CD4-positive, alpha-beta T cell treated with Interferon alpha-2 for 1 hour (primary cell): ENCODE measurements at places on chromosomes 3 and 15.

GRCh38 chr3:99523431-99524127 lies 114.8 kb upstream of the COL8A1 start:
- no peak for DNase-seq

GRCh38 chr15:90497376-90497775 lies 32.3 kb upstream of the CRTC3 start:
- DNase-seq: no peak

DNA sequence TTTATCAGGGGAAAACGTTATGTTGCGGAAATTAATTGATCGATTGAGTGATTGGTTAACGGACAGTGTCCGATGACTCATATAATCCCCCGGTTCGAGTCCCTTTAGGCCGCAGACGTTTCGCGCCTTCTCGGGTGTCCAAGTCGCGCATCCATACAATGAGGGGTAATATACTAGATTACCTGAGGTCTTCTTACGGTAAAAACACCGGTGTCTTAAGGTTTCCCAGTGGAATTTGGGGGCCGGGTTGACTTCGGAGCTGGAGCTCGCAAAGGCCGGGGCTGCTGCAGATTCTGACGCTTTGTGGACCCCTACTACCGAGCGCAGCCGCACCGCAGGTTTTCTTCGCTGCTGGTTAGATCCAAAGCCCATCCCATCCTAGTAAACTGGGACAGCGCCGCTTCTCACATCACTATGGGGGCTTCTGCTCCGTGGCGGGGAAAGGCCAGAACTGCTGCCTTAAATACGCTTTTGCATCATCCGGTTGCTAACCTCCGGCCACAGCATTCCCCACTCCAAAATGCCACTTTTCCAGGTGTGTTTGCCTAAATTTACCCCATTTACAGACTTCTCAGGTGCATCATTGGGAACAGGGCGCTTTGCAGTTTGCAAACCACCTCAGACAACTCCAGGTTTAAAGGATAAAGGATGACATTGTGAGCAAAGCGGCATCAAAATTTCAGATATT lies 858 bp upstream of the SACM1L start:
- no peak for DNase-seq

DNA sequence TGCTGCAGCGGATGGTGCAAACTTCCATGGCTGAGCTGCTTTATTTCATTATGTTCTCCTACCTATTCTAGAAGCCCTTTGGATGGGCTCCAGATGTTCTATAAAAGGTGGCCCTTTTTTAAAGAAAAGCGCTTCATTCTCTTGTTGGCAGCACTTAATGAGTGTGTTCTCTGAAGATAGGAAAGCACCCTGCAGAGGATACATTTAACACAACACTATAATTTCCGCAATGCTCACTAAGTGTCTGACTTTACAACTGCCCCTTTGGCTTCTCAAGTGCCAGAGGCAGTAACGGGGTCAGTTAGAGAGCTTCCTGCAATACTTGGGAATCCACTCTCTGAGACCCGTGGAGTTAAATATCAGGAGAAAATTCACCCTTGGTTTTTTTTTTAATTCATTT lies 88.1 kb downstream of the MDFIC2 start:
- DNase-seq: no peak

DNA sequence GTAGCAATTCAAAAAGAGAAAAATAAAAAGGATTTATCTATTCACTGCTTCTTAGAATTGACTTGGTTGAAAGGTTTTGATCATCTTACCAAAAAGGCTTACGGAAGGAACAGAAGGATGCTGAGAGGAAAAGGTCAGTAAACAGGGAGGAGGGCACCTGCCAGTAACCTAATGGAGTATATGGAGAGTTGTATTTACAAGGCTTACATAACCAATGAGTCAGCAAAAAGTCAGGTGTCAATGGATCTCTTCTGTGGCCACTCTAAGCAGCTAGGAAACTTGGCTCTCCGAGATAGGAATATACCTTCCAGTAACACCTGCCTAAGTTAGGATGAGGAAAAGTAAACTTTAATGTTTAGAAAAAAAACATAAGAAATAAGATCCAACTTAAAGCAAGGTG lies 80.5 kb upstream of the PLXND1 start:
- DNase-seq: no peak

GRCh38 chr3:58388550-58389091 lies 45.0 kb downstream of the PDHB start:
- DNase-seq: no peak

DNA sequence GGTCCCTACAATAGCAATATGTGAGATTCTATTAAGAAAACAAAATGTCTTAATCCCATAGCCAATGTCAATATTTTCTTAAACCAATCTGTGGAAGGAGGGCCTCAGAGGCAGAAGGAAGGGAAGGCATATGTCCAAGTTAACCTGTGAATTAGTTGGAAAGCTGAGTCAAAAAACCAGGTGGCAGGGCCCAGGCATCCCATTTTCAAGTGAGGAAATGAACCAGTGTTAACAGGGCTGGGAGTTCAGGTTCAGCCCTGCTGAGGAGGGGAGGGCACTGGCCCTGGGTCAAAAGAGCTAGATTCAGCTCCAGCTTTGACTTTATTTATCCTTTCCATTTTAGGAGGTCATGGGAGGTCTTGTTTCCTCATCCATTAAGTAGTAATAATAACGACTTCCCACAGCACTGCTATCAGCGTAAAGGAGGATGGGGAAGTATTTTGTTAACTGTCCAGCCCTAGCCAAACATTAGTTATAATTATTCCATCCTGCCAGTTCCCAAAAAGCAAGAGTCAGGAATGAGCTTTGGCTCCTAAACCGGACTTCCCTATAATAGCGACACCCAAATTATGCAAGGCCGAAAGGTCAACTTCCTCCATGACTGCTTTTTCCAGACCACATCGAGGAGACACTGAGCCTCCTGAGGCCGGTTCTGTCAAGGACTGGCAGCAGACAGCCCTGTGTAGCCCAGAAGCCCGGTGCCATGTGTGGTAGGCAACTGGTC lies 3.2 kb downstream of the MASP1 start:
- DNase-seq: no peak

DNA sequence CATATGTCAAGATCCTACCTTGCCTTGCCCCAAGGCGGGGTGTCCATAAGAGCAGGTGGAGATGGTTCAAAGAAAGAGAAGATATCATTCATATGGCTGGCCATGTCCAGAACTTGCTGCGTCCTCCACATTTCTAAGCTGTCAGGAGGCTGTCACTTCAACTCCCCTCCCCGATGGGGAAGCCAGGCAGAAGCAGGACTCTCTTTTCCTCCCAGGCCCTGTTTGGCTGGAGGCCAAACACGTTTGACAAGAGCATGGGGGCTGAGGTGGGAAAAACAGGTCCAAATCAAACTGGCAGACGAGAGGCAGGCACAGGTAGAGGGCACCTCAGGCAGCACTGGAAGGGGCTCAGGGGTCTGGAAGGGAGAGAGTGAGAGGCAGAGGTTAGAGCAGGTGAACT lies 37.7 kb downstream of the MESD start:
- no peak for DNase-seq

- DNase-seq: no peak
These were observed 239.5 kb upstream of the HES1 start for GRCh38 chr3:193896419-193896818.

DNA sequence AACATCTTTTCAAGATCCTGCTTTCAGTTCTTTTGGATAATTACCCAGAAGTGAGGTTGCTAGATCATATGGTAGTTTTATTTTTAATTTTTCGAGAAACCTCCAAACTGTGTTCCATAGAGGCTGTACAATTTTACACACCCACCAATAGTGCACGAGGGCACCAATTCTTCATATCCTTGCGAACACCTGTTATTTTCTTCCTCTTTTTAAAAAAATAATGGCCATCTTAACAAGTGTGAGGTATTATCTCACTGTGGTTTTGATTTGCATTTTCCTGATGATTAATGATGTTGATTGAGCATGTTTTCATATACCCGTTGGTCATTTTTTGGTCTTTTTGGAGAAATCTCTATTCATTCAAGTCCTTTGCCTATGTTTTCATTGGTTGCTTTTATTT lies 17.6 kb upstream of the CEP152 start:
- DNase-seq: no peak

GRCh38 chr15:68385240-68385561 lies 46.8 kb downstream of the ITGA11 start:
- DNase-seq: no peak

GRCh38 chr3:82208002-82208710 lies 446.7 kb upstream of the GBE1 start:
- no peak for DNase-seq

DNA sequence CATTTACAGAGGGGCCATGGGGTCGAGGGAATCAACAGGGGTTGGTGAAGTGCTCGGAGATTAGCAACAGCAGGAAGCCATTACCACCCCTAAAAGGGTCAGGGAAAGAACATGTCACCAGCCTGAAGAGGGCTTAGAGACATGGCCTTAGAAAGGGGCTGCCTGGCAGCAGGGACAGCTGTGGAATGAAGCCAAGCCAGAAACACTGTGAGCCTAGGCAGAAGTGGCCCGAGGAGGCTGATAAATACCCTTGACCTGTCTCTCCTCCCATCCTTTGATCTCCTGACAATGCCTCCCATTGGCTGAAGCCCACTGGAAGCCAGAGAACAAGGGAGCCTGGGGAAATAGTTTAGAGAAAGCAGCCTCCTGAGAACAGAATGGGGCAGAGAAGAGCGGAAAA lies 31.4 kb downstream of the GPD1L start:
- no peak for DNase-seq
